ENCODE measurements at places on chromosomes 3 and 15. TPM values are rescaled to one million over a fixed set of nuclear protein-coding genes. Genes with fewer than 3 reads are reported as not detected.

DNA sequence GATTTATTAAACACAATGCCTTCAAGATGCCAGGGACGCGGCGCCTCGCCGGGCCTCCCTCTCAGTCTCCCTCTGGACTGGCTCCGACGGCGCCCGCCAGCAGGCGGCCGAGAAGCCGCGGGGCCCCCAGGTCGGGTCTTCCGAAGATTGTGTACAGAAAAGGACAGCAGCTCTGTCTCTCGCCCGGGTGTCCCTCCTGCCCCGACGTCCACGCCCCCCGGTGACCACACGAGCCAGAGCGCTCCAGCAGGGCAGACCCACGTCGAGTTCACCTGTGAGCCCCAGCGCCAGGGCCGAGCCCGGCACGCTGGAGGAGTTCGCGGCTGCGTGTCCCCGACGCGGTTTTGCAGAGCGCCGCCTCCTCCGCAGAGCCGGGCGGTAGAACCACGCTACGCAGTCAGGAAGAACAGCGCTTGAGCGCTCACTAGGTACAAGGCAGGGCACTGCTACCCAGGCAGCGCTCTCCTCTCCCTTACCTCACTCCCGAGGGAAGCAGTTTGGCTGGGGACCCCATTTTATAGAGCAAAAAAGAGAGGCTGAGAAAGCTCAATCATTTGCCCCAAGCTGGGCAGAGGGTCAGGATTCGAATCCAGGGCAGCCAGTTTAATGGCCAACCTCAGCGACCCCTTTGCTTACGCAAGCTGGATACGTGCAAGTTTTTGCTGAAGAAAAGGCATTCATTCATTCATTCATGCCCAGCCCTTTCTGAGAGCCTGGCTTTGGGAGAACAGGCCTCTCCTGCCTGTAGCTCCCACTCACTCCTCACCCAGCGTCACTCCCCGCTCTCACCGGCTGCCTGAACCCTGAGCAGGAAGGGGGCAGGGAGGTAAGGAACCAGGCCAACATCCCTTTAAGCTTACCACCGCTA, 3.0 kb upstream of the TLE3 start:
- H3K4me1 ChIP-seq, result peaks cover 20% of the 10 kb centered on the region
- H3K36me3 ChIP-seq, result no peaks in the 10 kb centered on the region
- peak; percentile 85 for DNase-seq
- H3K27ac ChIP-seq, result peak overlapping the region; percentile 55
- H3K27me3 ChIP-seq, result no peaks in the 10 kb centered on the region

GRCh38 chr15:47607695-47608094, 109.6 kb upstream of the SEMA6D start:
- no peak overlapping the region for H3K27ac ChIP-seq
- H3K36me3 ChIP-seq, result no peaks in the 10 kb centered on the region
- no peak for DNase-seq
- no peaks in the 10 kb centered on the region for H3K4me1 ChIP-seq
- no peak overlapping the region for H3K4me3 ChIP-seq

Gene DZIP1L
- polyA plus RNA-seq, result 2.9 TPM

Gene PROS1
- polyA plus RNA-seq, result 30.0 TPM

GRCh38 chr15:60733196-60733595, 254.3 kb upstream of the ICE2 start:
- H3K4me3 ChIP-seq, result no peak overlapping the region
- no peaks in the 10 kb centered on the region for H3K27me3 ChIP-seq
- no peaks in the 10 kb centered on the region for H3K4me1 ChIP-seq
- no peaks in the 10 kb centered on the region for H3K36me3 ChIP-seq
- H3K27ac ChIP-seq, result no peak overlapping the region

Gene B3GALNT1
- 18.0 TPM for polyA plus RNA-seq

Gene ANKUB1
- polyA plus RNA-seq, result not detected

- H3K27ac ChIP-seq, result peak overlapping the region; percentile 88
- H3K4me1 ChIP-seq, result no peaks in the 10 kb centered on the region
- DNase-seq, result peak; percentile 74
- no peaks in the 10 kb centered on the region for H3K36me3 ChIP-seq
These were observed 501 bp downstream of the DMXL2 start for GRCh38 chr15:51621936-51622603.

- no peaks in the 10 kb centered on the region for H3K4me1 ChIP-seq
- no peaks in the 10 kb centered on the region for H3K27me3 ChIP-seq
- peak overlapping the region; percentile 79 for H3K4me3 ChIP-seq
- peak overlapping the region; percentile 68 for H3K27ac ChIP-seq
These were observed 35.2 kb downstream of the GAP43 start for GRCh38 chr3:115658337-115659181.

GRCh38 chr3:138032567-138032966, 22.6 kb downstream of the CLDN18 start:
- H3K36me3 ChIP-seq, result no peaks in the 10 kb centered on the region
- H3K27ac ChIP-seq, result no peak overlapping the region
- DNase-seq, result no peak
- no peaks in the 10 kb centered on the region for H3K27me3 ChIP-seq
- no peaks in the 10 kb centered on the region for H3K4me1 ChIP-seq

DNA sequence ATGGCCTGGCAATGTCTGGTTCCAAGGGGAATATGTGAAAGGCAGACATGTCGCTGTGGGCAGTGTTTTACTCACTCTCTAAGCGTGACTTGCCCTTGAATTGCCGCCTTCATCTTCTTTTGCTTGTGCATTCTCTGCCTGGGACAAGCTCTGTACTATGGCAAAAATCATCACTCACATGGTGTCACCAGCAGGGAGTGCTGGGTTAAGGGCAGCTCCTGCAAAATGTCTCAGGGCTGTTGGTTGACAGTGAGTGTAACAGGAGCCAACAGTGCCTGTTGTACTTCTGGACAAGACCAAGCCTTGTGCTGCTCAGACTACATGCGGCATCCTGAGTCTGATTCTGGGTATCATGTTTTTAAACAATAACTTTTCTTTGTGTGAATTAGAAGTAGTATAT, 45.3 kb upstream of the KY start:
- no peak for DNase-seq
- no peaks in the 10 kb centered on the region for H3K36me3 ChIP-seq
- H3K4me3 ChIP-seq, result no peak overlapping the region
- H3K27ac ChIP-seq, result no peak overlapping the region

DNA sequence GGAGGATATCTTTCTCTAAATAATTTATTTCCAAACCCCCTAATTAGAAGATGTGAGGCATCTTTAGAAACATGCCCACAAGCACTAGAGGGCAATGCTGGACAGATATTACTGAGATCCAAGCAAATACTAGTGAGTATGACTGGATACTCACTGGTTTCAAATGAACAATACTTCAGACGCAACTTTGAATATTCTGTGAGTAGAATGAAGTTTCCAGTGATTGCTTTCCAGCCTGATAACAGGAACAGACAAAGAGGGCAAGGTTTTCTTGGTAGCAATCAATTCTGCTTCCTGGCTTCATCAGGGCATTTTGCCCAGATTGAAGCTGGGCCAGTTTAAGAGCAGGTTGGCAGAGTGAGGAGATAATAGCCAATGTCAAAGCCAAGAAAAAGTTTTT, 442.6 kb upstream of the PDZRN3 start:
- no peak overlapping the region for H3K4me3 ChIP-seq
- H3K27ac ChIP-seq, result no peak overlapping the region

GRCh38 chr15:90259524-90259923, 5.9 kb upstream of the NGRN start:
- H3K4me1 ChIP-seq, result no peaks in the 10 kb centered on the region
- no peak overlapping the region for H3K27ac ChIP-seq
- no peak for DNase-seq
- no peaks in the 10 kb centered on the region for H3K36me3 ChIP-seq
- no peak overlapping the region for H3K4me3 ChIP-seq

Gene FBLN2
- polyA plus RNA-seq, result 3.2 TPM

GRCh38 chr3:174198199-174198598, 660.9 kb upstream of the NAALADL2 start:
- no peaks in the 10 kb centered on the region for H3K27me3 ChIP-seq
- H3K4me1 ChIP-seq, result no peaks in the 10 kb centered on the region
- no peak overlapping the region for H3K27ac ChIP-seq
- H3K36me3 ChIP-seq, result no peaks in the 10 kb centered on the region
- H3K4me3 ChIP-seq, result no peak overlapping the region

GRCh38 chr15:99603828-99604227, 38.0 kb downstream of the MEF2A start:
- peaks cover 10% of the 10 kb centered on the region for H3K36me3 ChIP-seq
- H3K27ac ChIP-seq, result no peak overlapping the region
- H3K4me1 ChIP-seq, result peaks cover 5% of the 10 kb centered on the region
- DNase-seq, result no peak

Gene WDR49
- 0.43 TPM for polyA plus RNA-seq
